Activated CD4-positive, alpha-beta memory T cell treated with anti-CD3 and anti-CD28 coated beads, Interleukin-2, amount 10 ng/mL, durations not matched to agents 7 days and 5 days (primary cell): ENCODE measurements at places on chromosomes 5 and 9.

DNA sequence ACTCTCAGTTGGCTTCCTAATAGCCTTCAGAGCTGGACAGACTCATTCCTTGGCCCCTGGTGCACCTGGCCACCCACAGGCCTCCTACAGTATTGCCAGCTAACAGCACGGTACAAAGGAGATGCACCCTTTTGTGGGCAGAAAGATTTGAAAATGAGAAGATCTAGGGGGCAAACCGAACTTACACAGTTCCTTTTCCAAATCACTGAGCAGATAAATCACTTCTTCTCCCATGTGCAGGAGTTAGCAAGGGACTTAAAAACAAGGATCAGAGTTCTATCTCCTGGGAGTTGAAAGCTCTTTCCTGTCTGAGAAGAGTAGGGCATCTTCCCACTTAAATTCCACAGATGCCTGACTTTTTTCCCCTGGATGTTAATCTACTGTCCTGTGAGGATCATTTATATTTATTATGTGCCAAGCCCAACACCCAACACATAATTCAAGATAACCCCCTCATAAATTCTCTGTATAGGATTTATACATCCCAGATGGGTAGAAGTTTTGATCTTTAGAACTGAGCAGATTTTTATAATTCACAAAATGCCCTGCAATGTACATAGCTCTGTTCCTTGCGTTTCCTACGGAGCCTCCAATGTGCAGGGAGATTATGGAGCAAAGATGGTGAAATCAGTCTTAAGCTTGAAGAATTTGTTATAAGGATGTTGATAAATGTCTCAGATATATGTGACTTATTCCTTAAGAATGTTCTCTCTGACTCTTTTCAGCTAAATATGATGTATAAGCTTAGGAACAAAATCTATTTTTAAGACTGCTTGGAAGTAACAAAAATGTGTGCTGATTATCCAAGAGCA lies 207.2 kb upstream of the DAPK1 start:
- no peak for DNase-seq

DNA sequence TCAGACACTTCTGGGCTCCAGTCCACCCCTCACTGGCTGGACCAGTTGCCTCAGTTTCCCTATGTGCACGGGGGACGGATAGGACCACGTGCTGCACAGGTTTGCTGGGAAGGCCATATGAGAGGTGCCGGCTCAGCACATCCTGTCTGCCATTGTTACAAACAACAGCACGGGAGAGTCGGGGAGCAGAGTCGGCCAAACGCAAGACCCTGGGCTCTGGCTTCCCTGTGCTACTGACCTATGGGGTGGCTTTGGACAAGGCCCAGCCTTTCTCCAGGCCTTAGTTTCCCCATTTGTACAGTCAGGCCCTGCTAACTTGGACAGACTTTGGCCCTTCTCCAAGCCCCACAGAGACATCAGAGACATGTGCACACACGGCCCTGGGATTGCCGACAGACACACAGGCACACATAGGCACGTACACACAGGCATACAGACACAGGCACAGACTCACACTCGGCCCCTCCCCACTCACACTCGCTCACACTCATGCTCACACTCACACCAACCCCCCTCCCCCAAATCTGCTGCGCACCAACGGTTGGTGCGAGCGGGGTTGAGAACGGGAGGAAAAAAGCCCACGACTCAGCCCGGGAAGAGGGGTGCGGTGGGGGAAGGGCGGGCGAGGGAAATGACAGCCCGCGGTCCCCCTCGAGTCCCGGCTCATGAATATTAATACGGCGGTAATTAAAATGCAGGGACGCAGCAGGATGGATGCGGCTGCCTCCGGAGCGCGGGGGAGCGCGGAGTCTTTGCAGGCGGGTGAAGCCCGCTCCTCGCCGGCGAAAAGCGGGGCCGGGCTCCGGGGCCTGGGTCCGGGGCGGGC lies 133.0 kb downstream of the C9orf50 start:
- DNase-seq: peak; percentile 49

GRCh38 chr5:69048230-69048629 lies 45.6 kb upstream of the SLC30A5 start:
- DNase-seq: no peak

DNA sequence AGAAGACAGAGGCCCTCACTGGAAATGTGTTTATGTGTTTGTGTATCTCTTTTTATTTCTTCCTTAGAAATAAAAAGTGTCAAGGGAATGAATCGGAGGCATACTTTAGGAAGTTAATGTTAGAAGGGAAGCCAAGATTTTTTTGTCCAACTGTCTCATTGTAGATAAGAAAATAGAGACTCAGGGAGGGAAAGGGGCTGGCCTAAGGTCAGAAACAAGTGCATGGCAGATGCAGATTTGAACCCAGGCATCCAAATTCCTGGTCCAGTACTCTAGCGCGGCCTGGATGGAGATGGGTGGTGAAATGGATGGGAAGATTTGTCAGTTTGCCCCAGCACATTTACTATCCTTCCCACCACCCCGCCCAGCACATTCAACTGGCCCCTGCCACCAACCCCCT lies 19.8 kb upstream of the TNIP1 start:
- DNase-seq: no peak

DNA sequence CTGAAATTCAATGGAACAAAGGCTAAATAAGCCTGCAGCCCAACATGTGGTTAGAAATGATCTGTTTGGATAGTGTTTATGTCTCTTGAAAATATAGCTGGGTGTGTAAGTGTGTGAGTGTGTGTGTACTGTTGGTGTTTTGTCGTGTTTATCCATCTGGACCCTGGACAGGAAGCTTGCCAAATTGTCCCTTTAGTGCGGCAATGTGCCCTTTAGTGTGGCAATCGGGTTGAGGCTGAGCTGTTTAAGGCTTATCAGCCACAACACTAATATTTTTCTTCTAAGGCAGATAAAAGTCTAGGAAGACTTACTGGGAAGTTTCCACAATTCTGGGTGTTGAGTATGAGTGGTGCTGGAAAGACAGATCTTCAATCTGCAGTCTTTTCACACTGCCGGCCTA lies 180.2 kb downstream of the YTHDC2 start:
- no peak for DNase-seq

DNA sequence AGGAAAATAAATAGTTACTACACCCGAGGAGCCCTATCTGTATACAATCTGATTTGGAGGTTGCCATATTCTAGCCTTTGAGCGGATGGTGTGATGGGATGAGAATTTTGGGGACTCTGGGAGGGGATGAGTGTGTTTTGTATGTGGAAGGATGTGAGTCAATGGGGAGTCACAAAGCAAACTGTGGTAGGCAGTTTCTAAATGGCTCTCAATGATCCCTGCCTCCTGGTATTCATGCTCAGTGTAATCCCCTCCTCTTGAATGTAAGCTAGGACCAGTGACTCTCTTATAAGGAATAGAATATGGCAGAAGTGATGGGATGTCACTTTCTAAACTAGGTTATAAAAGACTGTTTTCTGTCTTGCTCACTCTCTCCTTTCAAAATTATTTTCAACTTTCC lies 205.7 kb upstream of the RIOK2 start:
- DNase-seq: no peak

GRCh38 chr9:71984403-71984802 lies 73.0 kb downstream of the C9orf85 start:
- no peak for DNase-seq

- DNase-seq: no peak
Observed at GRCh38 chr9:25261445-25261844, 416.8 kb downstream of the TUSC1 start.

GRCh38 chr5:106159616-106160015 lies 1511.1 kb downstream of the EFNA5 start:
- no peak for DNase-seq

GRCh38 chr5:141694479-141694878 lies 12.4 kb upstream of the ARAP3 start:
- DNase-seq: no peak

DNA sequence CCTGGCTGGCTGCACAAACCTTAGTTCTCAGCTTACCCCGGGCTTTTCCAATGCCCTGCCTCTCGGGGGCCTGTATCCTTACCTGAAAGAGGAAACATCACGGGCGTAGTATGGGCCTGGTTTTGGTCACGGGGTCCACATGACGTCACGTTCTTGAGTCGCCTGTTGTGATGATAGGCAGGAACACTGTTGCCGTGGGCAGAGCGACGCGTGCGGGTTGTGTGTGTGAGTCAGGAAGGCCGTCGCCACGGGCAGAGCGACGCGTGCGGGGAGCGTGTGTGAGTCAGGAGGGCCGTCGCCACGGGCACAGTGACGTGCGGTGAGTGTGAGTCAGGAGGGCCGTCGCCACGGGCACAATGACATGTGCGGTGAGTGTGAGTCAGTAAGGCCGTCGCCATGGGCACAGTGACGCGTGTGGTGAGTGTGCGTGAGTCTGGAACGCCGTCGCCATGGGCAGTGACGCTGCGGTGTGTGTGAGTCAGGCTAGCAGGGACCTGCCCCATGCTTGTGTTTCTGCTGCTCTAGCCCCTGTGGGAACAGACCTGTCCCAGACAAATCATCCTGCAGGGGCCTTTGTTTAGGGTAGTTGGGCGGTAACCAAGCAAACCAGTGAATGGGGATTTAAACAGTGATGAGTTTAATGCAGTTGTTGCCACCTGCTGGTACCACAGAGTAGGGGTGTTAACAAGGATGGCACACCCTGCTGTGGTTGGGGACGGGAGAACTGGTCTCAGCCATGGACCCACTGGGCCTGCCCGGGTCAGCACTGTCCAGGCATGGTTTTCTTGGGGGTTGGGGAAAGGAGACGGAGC lies 19.8 kb downstream of the TRIP13 start:
- DNase-seq: peak; percentile 79
